ENCODE measurements at places on chromosomes 12 and 14.

DNA sequence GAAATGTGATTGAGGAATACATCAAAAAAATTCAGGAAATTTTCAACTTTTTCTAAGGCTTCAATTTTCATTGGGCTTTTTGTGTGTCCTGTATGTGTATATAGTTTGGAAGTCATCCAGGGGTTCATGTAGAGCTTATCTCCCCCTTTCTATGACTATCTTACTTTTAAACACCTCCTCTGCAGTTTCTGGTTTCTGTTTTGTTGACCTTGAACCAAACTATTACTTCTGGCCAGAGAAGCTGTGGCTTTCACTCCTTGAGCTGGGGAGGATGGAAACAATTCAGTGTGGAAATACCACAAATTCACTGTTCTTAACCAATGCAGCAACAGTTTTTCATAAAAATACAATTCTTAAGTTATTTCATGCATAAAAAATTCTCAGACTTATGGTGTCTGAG lies 613.2 kb upstream of the SEL1L start:
- no peak for DNase-seq

- no peak for DNase-seq
Measured at GRCh38 chr14:105475269-105476096, 862 bp downstream of the CRIP2 start.

DNA sequence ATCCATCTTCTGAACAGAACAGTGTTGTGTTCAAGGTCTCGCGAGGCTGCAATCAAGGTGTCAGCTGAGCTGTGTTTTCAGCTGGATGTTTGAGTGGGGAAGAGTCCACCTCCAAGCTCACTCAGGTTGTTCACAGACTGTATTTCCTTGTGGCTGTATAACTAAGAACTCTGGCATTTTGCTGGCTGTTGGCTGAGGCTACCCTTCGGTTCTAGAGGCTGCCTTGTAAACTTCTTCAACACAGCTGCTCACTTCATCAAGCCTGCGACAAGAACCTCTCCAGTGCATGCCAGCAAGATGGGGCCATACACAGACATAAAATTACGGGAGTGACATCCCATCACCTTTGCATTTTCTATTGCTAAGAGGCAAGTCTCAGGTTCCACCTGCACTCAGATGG lies 12.7 kb downstream of the FOS start:
- no peak for DNase-seq

DNA sequence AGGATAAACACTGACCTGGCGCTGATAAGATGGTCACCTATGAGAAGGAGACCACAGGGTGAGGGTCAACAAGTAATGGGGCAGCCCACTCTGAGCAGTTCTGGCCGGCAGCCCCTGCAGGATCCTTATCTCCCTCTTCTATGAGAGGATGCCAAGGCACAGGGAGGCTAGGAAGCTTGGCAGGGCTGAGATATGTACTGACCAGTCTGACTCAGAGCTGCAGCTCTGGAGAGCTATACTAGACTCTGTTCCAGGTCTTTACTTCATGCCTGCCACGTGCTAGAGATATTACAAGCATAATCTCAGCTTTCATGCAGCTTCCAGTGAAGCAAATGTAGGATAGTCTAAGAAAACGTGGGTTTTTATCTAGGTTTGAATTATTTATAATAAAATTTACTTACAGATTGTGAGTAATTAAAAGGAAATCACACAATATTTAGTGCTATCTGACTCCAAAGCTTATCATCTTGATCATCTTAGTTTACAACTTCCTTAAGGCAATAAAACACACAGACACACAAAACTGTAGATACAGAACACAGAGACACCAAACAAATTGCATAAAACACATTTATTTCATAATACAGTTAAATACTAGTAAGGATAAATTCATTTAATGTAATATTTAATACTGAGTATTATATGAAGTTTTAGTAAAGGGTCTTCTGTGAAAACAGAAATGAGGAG lies 32.3 kb downstream of the GIT2 start:
- no peak for DNase-seq

DNA sequence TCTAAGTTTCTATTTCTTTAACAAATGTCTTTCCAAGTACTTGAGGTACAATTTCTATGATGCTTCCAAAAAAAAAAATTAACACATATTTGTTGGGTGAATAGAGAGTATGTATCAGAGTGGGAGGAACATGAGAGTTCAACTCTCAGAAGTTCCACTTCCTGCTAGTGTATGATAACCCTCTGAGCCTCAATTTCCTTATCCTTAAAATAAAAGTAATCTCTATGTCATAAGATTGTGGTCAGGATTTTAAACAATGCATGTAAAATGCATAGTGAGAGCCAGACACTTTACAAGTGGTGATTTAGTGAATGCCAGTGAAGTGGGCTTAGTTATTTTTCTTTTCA lies 270.3 kb upstream of the AMIGO2 start:
- no peak for DNase-seq

DNA sequence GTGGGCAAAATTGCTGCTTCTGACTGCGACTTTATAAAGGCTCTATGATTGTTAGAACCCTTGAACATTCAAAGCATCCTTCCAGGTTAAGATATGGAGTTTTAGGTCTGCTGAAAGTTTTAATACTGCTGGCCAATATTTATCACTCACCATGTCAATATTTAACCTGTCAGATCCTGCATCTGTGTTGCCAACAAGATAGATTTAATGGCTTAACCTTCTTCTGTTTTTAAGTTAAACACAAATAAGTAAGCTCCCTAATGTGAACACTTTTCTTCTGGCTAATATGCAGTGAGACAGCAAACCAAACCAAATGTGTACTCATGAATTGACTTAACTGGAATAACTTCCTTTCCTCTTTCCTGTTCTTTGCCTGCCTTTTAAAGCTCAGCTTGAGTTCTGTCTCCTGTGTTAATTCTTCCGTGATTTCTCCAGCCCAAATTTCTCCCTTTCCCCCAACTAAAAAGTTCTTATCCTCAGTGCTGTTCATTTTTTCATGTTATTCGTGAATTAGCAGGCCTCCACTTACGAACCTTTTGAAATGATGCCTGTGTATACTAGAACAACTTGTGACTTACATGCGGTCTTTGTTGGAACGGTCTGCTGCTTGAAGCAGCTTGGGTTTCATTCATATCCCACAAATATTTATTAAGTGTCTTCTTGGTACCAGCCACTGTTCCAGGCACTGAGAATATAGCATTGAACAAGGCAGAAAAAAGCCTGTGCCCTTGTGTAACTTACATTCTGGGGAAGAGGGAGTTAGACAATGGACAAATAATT lies 9.1 kb downstream of the FBXW8 start:
- DNase-seq, result no peak

DNA sequence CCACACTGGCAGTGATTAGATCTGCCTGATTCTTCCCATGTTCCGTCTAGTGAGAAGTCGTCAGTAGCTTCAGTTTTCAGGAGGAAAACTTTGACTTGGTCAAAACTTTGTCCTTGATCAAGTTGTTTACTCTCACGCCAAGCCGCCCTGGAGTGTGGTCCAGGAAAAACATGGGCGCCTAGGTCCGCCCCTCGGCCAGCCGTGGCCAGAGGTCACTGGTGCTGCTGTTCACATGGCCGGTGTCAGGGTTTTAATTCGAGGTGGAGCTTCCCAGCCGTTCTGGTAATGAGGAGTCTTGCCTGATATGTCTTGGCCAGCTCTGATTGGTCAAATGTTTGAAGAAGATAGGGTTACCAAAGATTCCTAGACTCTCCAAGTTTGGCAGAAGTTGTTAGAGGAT lies 71.5 kb downstream of the PPP2R5C start:
- no peak for DNase-seq

GRCh38 chr12:32312049-32312670 lies 87.2 kb upstream of the FGD4 start:
- peak; percentile 45 for DNase-seq

DNA sequence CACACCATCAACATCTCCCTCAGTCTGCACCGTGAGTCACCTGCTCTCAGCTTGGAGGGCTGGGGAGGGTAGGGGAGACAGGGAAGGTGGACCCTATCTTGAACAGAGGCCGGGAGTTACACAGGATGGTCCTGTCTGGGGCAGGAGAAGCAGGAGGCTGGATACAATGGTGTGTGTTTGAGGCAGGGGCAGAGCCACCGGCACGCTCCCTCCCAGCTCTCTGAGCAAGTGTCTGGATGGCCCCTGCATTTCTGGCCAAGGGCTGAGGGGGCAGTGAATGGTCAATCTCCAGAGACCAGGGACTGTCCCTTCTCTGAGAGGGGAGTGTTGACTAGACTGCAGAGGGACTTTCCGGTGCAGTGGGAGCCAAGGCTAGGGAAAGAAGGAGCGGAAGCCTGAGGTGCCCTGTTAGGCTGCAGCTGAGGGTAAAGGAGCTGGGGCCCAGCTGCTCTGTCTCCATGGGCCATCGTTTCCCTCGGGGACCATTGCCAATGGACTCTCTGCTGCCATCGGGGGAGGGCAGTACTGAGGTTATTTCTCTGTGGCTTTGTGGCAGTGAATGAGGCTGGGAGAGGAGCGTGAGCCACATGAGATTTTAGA lies 1.9 kb downstream of the LRP1-AS start:
- DNase-seq, result no peak

- no peak for DNase-seq
Measured at GRCh38 chr14:99513183-99513694, 32.0 kb downstream of the CCNK start.

- DNase-seq, result no peak
Measured at GRCh38 chr12:123513805-123514204, 19.7 kb downstream of the RILPL1 start.

GRCh38 chr12:25972783-25973182 lies 14.3 kb downstream of the RASSF8 start:
- DNase-seq, result no peak

DNA sequence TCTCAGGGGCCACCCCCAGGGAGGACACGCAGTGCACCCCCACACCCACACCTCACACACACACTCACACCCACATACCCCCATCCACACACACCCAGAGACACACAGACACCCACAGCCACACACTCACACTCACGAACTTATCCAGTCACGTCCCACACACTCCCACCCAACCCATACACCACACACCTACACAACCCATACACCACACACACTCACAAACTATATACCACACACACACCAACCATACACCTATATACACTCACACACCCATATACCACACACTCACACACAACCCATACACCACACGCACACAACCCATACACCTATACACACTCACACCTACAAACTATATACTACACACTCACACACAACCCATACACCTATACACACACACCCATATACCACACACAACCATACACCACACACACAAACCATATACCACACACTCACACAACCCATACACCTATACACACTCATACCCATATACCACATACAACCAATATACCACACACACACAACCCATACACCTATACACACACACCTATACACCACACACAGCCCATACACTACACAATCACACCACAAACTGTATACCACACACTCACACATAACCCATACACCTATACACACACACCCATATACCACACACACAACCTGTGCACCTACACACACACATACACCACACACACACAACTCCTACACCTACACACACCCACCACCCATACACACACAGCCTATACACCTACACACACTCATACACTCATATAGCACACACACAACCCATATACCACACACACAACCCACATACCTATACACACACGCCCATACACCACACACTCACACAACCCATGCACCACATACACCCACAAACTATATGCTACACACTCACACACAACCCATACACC lies 42.7 kb downstream of the TMEM121 start:
- no peak for DNase-seq

DNA sequence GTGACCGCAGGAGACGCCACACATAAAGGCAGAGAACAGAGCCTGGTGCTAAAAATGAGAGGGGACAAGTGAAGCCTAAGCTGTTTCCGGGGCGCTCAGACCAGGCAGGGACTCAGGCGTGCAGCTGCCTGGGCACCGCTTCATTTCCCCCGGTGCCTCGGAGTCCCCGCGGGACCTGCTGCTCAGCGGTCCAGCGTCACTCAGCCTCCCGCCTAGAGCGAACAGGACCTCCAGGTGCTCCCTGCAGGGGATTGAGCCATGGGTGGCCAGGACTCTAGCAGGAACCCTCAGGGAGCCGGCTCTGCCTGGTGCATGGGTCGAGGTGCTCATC lies 31.0 kb downstream of the CCDC85C start:
- no peak for DNase-seq

DNA sequence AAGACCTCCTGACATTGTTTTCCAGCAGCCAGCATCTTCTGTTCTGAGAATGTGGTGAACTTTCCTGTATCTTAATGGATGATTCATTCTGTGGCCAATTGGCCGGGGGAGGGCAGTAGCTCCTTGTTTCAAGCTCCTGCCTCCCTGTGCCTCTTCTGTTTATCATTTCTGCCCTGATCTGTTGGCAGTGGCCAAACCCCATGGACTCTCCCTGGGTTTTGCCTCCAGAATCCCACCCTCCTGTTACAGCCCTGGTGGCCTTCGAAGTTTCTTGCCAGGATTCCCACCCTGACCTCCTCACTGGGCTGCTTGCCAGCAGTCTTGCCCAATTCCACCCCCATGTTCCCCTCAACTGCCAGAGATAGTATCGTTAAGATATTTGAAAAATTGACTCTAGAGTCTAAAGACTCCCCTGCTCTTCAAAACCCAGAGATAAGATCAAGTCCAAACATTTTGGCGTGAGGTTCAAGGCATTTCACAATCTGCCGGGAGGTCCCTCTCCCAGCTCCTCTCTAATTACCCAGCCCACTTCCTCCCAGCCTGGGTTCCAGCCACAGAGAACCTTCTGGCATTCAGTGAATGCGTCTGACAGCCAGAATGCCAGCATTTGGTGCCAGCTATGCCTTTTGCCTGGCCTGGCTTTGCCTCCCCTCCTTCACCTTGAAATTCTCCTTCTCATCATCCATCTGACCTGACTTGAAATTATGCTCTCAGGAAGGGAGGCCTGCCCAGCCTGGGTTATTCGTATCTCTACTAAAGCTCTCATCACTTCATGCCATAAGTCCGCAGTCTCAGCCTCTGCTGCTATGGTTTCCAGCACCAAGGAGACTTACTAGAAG lies 37.7 kb upstream of the TXNRD1 start:
- DNase-seq, result peak; percentile 92

- no peak for DNase-seq
Measured at GRCh38 chr12:23880988-23881387, 68.5 kb downstream of the SOX5 start.

DNA sequence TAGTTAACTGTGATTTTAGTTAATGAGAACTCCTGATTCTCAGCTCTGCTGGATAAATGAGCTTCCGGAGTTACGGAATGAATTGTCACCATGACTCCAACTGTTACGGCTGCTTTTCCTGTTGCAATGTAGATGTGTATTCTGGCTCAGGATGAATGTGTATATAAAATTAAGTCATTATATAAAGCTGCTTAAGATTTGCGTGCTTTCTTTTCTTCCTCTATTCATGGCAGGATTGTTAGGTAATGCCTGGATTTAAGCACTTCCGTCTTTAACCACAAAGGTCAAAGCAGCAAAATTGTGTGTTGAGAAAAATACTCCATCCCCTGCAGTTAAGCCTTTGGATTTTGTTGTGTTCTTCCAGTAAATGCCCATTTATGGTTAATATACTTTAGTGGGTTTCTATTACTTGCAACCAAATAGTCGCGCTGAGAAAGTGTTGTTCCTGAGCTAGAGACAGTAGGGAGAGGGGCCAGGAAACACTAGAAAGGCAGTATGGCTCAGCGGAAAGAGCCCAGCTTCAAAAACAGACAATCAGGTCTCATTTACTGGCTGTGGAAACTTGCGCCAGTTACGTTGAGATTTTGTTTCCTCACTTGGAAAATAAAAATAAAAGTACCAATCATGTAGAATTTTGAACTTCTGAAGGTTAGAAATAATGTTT lies 9.4 kb upstream of the CCDC175 start:
- DNase-seq, result no peak

- DNase-seq, result no peak
Measured at GRCh38 chr14:26190646-26191045, 407.2 kb downstream of the NOVA1 start.

GRCh38 chr12:18345021-18345735 lies 83.9 kb downstream of the PIK3C2G start:
- DNase-seq, result no peak

GRCh38 chr14:66507181-66507721 lies 696 bp upstream of the GPHN start:
- DNase-seq, result no peak

Measured in kidney epithelial cell (primary cell).